CD4-positive, alpha-beta T cell treated with Interleukin-15 for 4 hours (primary cell): ENCODE measurements at places on chromosomes 5 and 9.

DNA sequence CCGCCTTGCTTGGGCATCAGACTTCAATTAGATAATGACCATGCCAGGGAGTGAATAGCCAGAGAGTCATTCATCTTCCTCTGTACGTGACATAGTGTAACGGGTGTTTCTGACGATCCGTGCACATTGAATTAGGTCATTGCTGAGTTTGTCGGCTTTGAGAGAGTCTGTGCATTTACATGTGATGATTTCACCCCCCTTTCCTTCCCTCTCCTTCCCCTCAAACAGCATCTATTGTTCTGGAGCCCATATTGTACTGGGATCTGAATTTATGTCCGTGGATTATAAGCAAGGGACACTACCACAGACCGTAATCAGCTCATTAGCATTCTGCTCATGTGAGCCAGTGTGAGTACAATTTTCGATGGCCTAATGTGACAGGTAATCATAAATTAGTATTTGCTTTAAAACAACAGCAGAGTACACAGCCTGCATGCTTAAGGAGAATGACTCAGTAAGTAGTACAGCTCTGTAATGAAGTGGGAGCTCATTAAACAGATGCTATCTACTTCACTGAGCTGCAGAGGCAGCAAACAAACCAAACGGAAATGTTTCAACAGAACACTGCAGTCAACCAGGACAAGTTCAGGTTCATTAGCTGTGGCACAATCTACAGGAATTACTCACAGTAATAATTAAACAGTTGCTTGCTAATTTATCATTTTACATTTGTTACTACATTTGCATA, 302.1 kb downstream of the CSNK1G3 start:
- DNase-seq = no peak

- DNase-seq = peak; percentile 11
Observed at GRCh38 chr5:159310511-159310910, 19.8 kb downstream of the IL12B start.

GRCh38 chr5:100852988-100853449, 50.1 kb downstream of the ST8SIA4 start:
- peak; percentile 24 for DNase-seq

- DNase-seq = no peak
Observed at GRCh38 chr9:17625644-17626388, 47.0 kb downstream of the SH3GL2 start.

DNA sequence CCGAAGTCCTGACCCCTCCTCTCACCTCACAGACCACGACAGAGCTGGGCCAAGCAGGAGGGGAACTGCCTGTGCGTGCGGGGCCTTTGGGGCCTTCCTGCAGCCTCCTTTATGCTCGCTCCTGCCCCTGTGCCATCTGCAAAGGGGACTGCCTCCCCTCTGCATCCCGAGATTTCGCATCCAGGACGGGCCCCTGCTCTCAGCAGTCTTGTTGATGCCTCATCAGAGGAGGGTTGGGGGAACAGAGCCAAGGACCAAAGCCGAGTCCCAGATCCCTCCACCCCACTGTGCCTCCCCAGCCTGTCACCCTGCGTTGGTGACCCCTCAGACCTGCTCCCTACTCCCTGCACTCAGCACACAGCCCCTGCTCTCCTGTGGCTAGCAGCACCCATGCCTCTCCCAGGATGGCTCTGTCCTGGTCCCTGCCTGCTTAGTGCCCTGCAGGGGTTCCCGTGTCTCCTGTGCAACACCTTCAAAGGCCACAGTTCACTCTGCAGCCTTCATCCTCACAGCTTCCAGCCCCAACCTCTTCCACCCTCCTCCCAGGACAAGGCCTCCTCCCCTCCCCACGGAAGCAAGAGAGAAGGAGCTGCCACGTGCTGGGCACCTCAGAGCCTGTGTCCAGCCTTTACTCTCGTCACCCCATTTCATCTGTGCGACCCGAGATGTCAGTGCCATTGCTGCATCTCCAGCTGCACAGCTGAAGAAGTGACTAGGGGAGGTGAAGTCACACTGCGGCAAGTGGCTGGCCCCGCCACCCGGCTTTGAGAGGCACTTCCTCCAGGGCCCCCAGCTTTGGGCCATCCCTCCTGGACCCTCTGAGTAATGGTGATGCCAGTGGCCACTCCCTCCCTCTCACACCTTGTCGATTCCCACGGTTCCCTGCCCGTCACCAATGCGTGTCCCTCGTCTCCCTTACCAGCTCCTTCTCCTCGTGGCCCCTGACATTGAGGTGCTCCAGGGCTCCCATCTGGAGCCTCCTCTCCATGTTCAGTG, 62.6 kb upstream of the LRRTM2 start:
- no peak for DNase-seq

DNA sequence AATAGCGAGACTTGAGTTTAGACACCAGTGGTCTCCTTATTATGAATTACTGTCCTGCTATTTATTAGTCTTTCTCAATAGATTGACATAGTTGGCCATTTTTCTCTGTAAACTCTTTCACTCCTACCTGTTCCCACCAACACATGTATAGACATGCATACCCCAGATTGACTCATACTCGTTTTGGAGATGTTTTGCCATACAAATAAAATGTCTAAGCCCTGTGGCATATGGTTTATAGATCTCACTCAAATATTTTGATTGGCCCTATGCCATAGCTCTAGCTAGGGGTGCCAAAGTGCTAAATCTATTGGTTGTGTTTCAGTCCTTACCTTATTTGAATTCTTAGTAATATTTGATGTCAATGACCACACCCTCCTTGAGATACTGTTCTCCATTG, 42.3 kb downstream of the CAMK4 start:
- DNase-seq = no peak

DNA sequence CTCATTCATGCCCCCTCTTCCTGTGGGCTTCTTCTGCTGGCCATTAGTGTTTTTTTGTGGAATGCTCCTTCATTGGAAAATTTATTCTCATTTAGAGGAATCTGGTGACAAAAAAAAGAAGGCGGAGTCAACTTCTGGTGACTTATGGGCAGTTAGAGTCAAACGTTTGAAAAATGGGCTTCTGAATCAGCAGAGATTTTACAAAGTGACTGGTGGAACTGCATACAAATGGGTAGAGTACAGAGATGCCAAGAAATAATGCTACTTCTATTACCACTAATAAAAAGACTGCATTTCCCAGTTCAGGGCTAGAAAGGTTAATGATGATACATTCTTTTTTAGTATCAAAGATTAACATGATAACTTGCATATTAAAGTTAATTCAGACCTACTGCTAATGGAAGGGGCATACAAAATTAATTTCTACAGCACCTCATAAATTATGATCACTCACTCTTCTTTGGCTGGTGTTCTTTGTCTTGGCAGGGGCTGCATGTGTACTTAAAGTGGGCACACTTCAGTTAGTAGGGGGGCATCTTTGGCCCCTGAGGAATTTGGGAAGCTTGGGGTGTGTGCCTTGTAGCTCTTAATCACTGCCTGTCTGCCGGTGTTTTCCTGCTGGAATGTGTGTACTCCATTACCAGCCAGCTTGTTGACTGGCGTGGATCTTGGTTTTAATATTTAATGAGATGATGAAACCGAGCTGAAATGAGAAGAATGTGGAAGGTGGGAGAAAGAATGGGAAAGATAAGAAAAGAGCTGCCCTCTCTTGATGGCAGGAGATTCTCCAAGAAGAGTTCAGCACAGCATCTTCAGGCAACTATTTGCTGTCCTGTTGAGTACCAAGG, 148.9 kb downstream of the DOCK2 start:
- no peak for DNase-seq

GRCh38 chr9:90832261-90832660, 30.6 kb downstream of the SYK start:
- no peak for DNase-seq

DNA sequence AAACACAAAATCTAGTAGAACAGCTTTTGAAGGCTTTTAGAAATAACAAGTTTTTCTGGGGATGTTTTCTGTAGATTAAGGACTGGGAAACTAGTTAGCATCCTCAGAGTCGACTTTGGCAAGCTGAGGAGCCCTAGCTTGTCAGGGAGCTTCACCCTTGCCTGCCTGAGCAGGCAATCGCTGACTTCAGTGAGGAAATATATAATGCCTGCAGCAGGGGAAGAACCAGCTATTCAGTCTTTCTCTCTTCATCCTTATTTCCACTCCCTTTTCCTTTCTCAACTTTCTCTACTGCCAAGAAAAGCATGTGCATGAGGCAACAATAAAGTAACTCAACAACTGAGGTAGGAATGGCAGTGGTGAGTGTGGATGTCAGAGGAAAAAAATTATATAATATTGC, 54.7 kb downstream of the PLK2 start:
- DNase-seq = no peak

GRCh38 chr5:126284977-126285696, 138.1 kb upstream of the GRAMD2B start:
- DNase-seq = no peak

DNA sequence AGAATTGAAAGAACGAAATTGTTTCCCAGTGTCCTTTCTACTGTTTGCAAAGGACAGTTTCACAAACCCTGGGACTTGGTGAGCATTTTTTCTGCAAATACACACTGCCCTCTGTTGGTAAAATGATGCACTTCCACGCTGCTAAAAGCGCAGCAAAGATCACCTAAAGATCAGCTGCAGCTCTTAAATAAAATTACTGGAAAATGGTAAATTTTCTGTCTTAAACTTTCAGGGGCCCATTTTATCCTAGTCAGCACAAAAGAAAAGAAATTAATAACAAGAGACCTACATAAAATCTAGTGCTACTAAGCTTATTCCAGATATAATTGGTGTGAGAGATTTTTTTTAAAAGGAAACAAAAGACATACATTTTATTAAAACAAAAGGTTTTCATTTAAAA, 566.0 kb downstream of the CAAP1 start:
- DNase-seq = no peak

DNA sequence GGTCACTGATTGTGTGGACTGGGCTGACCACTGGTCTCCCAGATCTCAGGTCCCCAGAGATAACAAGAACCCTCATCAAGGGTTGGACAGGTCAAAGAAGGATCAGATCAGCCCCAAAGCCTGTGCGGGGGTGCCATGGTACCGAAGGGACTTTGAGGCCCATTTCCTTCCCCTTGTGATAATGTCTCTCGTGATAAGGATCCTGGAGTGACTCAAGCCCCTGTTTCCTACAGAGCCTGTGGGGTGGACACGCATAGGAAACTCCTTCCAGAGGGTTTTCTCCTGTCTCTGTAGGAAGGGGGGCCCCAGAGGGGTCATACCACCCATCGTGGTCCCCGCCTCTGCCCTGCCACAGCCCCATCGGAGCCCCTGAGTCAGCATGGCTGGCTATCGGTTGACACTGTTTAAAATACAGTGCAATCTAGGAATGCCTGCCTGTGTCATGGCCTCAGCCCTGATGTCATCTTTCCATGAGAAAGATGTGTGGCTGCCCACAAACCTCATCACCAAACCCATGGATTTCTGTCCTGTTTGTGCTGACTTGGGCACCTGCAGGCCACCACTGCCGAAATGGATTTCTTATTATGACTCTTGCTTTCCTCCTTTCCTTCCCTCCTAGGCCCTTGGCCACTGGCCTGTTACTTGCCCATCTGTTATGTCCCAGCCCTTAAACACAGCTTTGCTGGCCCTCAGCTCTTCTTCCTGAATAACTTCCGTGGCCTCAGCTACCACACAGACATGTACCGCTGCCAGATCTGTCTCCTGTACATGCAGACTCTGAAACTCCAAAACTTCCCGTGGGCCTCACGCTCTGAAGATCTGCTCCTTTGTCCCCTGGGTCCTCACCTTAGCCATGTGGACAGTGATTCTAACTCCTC, 2.9 kb upstream of the CSF2 start:
- no peak for DNase-seq

DNA sequence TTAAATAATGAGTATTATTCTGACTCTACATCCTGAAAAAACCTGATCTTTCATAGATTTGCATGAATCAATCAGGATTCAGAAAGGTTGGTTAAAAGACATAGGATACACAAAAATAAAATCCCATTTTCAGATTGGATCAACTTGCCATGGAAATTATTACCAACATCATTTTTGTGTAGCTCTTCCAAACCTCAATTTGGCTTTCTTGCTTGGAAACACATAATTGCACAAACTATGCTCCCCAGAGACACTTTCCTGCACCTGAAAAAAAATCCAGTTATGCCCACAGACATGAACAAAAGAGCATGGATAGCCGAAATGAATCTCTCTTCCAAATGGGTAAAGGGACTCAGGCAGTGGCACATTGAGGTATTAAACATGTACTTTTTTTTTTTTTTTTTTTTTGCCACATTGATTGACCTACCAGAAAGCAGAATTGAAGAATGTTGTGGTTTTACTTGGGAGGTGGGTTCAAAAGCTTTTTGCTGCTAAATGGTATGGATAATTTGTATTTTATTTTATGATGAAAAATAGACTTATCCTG, 135.4 kb upstream of the FBN2 start:
- no peak for DNase-seq

- no peak for DNase-seq
Observed at GRCh38 chr5:147530530-147531389, 20.9 kb upstream of the DPYSL3 start.

DNA sequence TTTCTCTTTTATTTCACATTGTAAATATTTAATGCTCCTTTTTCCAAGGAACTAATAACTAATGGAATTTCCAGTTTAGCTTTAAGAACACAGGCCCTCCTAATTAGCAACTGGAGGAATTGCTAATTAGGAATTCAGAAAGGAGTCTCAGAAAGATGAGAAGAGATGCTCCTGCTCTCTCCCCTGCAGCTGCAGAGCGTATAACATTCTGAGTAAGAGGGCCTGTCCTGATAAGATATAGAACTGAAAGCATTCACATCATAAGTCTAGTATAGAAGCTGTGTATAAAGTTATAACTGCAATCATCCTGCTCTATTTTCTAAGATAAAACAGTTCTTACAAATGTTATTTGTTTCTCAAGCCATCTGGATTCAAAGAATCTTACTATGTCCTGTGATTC, 83.2 kb downstream of the DTWD2 start:
- DNase-seq = no peak

- no peak for DNase-seq
Observed at GRCh38 chr5:179764056-179764455, 29.7 kb upstream of the LTC4S start.

GRCh38 chr9:89446261-89446960, 51.5 kb downstream of the SEMA4D start:
- no peak for DNase-seq

DNA sequence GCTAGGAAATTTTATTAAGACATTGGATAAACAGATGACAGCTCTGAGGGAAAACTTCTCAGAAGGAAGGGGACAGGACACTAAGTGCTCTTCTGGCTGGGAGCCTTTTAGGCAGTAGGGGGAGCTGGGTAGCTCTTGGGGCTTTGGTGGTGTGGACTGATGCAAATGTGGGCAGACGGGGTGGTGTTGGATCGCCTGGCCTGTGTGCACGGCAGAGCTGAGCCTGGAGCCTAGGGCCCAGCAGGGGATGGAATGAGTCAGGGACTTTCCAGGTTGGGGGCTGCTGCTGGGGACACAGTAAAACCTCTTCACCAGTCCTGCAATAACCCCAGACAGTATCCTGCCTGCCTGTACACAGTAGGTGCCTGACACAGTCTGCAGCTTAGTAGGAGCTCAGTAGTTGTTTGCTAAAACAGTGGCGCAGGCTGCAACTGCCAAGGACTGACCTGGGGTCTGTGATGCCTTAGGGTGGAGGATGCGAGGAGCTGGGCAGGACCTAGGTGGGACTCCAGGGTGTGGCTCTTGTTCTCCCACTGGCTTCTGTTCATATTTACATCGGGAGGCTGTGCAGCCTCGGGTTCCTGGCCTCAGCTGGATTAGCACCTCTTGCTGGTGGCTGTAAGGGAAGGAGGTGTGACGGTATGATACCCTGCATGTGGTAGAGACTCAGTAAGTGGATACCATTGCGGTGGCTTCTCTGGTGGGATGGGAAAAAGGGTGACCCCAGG, 83.8 kb downstream of the DAB2IP start:
- no peak for DNase-seq
